ENCODE measurements at places on chromosomes 7 and 10.

GRCh38 chr7:117623606-117624005, 143.8 kb downstream of the CFTR start:
- DNase-seq: no peak

DNA sequence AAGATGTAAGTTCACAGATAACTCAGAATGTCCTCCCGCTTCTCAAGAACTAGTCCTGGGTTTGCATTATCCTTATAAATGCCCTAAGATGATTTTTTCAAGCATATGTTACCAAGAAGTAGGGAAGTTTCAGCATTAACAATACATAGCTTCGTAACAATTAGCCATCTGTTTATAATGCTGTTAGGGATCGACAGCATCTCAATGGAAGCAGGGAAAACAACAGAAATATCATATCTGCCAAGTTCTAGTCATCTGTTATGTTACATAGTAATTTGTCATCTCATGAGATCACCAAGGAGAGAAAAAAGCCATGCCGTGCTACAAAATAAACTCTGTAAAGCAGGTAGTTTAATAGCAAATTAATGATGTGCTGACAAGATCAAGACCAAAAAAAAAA, 731.5 kb upstream of the C7orf33 start:
- no peak for DNase-seq

DNA sequence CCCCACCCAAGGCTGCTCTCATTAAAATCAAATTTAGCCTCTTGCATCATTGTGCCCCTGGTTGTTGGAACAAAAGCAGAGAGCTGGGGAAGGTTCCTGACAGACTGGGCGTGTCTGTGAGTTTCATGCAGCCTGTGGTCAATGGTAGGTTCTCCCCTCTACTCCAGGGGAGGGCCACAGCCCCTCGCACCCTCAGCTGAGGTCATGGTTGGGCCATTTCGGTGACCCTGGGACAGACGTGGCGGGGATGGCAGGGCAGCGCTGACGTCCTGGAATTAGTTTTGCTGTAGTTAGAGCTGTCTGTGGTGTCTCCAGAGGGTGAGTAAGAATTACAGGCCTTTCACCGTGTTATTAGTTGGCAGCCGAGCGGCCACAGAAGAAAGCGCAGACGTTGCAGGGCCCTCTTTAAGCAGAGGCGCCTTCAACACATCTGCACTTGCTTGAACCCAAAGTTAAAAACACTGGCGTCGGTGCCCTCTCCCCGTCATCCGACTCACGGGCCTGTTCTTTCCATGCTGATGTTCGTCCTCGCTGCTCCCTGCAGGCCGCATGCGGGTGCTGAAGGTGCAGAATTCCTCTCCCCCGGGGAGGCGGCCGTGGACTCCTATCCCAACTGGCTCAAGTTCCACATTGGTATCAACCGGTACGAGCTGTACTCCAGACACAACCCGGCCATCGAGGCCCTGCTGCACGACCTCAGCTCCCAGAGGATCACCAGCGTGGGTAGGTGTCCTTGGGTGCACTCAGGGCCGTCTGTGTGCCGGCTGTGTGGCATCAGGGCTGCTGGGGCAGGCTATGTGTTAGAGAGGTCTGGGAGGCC, 2.8 kb downstream of the FAM20C start:
- no peak for DNase-seq

- no peak for DNase-seq
Observed at GRCh38 chr7:77531038-77531437, 6.1 kb upstream of the PTPN12 start.

DNA sequence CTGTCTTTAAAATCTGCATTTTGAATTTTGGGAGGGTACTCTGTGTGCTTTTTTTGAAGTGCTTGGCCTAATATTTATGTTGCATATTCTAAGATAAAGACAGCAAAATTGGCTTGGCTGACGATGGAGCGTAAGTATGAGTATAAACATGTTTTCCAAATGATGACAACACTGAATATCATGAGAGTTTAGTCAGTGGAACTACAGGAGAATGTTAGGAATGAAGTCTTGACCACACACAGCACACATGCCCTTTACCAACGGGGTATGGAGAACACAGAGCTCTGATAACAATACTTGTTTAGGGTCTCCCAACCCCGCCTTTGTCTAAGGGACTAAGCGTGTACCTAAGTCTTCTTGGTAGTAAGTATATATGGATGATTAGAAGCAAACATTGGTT, 253.9 kb upstream of the FZD8 start:
- DNase-seq: no peak

DNA sequence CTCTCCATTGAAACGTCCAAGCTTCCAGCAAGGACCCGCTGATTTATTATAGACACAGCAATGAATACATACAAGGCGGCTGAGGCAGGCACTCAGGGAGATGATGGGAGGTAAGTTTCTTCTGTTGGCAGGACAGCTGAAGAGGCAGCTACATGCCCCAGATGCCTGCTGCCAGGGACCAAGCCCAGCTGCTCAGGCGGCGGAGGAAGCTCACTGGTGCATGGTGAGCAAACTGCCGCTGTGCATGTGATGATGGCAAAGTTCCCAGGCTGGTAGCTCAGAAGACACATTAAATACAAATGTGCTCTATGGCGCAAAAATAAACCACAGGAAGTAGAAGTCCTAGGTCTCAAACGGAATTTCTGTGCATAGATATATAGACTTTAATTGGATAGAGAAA, 2.3 kb downstream of the DNTT start:
- no peak for DNase-seq

- peak; percentile 49 for DNase-seq
Observed at GRCh38 chr10:80662429-80663261, 124.9 kb downstream of the SH2D4B start.

- DNase-seq: no peak
Observed at GRCh38 chr10:97039538-97040247, 146.1 kb downstream of the SLIT1 start.

- no peak for DNase-seq
Observed at GRCh38 chr7:24896031-24896501, 83.9 kb downstream of the OSBPL3 start.

DNA sequence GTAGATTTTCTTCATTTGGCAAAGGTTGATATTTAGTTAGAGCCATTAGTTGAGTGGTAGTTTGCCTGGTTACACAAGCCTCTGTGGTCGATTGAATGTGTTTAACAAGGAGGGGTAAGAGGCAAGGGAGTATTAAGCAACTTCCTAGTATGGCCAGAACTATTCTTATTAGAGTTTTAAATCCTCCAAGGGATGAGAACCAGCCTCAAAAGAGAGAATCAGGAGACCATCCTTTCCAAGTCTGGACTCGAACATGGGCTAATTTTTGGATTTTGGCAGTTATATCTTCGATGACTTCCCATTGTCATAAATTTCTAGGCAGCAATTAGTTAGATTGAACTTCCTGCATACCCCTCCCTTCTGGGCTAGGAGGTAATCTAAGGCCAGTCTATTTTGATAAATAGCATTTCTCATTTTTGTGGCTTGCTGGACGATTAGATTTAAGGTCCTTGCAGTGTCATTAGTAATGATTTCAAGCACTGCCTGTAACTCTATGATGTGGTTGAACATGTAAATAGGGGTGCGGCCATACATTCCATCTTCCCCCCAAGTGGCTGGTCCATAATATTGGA, 219.5 kb upstream of the KCND2 start:
- DNase-seq: no peak

Data from stimulated activated CD8-positive, alpha-beta memory T cell treated with anti-CD3 and anti-CD28 coated beads, Interleukin-12 subunit alpha, Interleukin-12 subunit beta, amount 100 ng/mL, for 1 hour (primary cell).